ENCODE measurements at places on chromosomes 5 and 9.

DNA sequence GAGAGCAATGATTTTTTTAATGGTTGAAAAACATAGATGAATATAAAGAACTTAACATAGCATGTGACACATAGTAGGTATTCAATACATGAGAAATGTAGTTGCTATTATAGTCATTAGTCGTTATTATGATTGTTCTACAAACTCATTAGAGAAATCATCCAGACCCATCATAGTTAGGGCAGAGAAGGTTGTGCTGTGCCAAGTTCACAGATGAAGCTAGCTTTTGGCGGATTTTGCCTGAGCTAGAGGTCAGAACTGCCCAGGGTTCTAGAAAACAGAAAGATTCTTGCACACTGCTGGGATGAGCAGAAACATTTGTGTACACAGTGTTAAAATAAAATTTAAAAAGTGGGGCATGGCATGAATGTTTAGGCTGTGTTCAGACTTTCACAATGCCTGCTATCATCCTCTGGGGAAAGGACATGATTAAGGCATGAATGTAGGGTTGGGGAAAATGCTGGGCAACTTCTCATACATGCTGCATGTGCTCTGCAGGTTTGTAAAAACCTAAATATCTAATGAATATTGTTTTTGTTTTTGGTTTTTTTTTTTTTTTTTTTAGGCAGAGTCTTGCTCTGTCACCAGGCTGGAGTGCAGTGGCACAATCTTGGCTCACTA, 33.3 kb upstream of the RAD23B start:
- DNase-seq, result no peak

DNA sequence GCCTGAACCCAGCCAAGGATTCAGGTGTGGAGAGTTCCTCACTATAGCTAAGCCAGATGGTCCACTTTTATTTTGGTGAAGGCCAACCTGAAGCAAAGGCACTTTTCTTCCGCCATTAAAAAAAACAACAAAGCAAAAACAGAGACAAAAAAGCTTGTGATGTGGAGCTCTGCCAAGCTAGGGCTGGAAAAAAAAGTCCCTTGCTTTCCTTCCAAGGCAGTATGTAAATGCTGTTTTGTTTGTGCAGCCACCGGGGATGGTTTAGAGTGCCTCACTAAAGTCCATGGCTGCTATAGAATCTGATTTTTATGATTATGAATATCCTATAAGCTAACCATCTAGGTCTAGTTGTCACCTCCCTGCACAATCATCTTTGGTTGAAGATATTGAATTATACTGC, 14.9 kb downstream of the MEGF10 start:
- DNase-seq, result no peak

GRCh38 chr5:133562554-133562953, 49.8 kb downstream of the FSTL4 start:
- DNase-seq, result no peak

- DNase-seq, result no peak
These were observed 1.1 kb downstream of the CRB2 start for GRCh38 chr9:123356851-123357742.

DNA sequence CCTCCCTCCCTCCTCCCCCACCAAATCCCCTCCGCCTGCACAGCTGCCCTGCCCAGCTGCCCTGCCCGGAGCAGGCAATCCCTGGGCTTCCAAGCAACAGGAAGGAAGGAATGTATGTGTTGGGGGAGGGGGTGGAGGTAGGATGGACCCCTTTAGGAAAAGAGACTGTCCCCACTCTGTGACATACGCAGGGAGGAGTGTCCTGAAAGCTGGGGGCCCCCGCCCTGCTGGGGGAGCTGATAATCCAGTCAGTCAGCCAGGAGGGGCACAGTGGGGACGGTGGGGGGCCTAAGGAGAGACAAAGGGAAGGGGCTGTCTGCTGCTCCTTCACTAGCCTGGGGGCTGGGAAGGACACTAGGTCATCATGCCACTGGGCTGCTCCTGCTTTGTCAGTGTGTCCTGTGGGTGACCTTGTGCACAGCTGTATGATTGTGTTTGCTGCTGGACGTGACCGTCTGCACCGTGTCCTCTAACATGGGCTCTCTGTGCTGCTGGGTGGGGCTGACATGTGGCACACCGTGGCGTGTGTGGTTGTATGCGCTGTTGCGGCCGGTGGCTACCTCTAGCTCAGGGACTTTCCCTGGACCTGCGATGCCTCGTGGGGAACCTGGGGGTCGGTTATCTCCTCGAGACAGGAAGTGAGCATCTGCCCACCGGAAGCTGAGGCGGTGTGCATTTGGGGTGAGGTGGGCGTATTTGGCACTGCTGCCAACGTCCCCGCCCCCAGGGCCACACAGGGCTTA, 3.0 kb downstream of the N4BP3 start:
- DNase-seq, result peak; percentile 66

DNA sequence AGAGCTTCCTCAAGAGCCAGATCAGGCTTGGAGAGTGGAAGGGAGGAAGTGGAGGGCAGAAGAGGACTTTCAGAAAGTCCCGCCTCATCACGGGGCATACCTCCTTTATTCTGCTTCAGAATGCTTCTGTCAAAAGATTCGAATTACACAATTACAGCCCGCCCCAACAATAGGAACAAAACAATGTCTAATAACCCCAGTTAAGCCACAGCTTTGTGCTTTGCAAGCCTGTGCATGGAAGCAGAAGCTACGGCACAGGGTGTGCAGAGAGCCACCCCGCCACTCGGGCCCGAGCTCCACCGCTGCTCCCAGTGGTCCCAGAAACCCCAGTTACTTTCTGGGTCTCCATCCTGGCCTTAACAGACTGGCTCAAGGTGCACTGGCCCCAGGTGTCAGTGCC, 23.5 kb downstream of the HNRNPH1 start:
- no peak for DNase-seq

DNA sequence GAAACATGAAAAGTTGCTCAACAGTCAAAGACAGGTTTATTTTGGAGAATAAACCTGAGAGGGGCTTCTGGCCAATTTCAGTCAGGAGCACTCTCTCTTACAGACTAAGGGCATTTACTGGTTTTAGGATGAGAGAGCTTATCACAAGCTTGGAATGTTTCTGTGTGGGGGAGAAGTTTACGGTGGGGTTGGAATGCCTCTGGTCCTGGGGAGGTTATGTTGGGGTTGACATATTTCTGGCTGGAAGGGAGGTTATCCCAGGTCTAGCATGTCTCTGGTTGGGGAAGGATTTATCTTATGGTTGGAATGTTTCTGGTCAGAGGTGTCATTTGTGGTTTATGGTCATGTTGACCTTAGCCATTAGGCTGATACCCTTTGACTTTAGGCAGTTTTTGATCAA, 1867.3 kb downstream of the EFNA5 start:
- no peak for DNase-seq

- DNase-seq, result no peak
These were observed 89.2 kb downstream of the PDE6A start for GRCh38 chr5:149855366-149855765.

GRCh38 chr5:18920966-18921365, 1067.0 kb downstream of the CDH18 start:
- no peak for DNase-seq

GRCh38 chr5:74127381-74128320, 501.7 kb downstream of the ARHGEF28 start:
- DNase-seq, result no peak

- no peak for DNase-seq
These were observed 28.4 kb downstream of the ABO start for GRCh38 chr9:133246562-133246961.

DNA sequence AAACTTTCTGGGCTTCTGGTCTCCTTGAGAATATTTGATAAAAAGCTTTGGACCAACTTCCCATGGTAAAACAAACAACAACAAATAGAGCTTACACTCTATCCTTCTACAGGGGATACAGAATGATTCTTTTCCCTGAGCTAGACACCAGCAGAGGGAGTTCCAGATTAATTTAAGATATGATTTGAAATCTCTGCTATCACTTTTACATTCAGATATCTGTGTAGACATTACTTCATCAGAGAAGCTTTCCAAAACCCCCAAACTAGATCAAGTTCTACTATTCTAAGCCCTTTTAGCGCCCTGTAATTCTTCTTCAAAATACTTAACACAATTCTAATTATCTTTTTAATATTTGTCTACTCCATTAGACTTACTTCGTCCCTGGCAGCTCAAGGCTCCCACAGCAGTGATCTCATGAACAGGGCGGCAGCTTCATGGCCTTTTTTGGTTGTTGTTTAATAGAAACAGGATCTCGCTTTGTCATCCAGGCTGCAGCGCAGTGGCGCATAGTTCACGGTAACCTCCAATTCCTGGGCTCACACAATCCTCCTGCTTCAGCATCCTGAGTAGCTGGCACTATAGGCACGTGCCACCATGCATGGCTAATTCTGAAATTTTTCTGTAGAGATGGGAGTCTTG, 955 bp upstream of the GALNT12 start:
- DNase-seq, result no peak

DNA sequence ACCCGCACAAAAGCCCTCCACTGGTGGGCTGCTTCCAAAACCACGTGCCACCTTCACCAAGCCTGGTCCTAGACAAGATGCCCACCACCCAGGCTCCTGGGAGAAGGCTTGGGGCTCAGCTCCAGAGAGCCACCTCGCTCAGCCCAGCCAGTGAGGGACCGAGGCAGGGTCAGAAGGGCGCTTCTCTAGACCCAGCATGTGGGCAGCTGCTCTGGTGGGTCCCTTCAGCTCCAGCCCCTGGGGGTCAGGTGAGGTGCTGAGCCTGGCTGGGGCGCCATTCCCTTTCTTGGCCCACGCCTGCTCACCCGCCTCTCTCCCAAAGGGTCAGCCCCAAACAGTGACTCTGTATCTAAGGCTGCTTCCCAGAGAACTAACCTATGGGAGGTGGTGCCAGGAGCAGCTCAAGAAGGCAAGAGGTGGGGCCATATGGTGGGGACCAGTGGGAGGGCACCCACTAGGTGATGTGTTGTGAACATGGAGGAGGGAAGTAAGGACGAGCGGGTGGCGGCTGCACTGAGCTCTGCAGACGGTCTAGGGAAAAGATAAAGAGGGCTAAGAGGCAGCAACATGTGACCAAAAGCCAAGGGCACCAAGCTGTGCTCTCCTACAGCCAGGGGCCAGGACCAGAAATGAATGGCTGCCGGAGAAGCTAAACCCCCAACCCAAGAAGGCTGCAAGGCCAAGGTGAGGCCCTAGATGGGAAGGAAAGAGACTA, 79.3 kb downstream of the CAMSAP1 start:
- no peak for DNase-seq

DNA sequence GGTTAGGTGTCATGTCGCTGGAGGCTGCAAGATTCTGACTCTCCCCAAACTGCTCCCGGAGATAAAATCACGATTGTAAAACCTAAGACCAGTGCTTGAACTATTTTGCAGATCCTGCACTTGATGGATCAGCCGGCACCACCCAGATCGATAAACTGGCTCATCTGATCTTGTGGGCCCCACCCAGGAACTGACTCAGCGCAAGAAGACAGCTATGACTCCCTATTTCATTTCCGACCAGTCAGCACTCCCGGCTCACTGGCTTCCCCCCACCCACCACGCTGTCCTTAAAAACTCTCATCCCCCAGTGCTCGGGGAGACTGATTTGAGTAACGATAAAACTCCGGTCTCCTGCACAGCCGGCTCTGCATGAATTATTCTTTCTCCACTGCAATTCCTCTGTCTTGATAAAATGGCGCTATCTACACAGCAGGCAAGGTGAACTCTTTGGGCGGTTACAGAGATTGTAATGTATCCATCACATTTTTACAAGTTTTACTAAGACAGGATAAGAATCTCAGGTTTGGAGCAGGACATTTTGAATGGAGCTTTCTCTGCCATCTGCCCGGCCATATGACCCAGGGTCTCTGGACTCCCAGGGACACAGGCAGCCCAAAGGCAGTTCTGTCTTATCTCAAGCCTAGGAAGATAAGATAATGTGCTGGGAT, 10.6 kb upstream of the PPP1R26 start:
- peak; percentile 75 for DNase-seq

- DNase-seq, result no peak
These were observed 188.9 kb downstream of the PDZD2 start for GRCh38 chr5:31827867-31828266.

DNA sequence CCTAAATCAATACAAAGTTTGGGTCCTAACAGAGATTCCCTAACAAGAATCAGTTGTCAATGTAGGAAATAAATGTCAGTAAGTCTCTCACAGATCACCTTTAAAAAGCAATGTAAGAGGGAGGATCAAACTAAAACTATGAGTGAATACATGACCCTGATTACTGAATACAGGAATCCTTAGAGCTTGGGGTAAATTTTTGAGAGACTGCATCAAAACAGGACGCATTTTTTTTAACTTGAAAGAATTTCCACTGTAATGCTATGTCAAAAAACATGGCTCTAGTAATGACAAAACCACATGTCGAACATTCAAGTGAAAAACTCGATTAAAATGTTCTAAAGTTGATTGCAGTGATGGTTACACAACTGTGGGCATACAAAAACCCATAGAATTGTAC, 21.9 kb downstream of the ZDHHC21 start:
- DNase-seq, result no peak
